ENCODE measurements at places on chromosomes 12 and 14.

DNA sequence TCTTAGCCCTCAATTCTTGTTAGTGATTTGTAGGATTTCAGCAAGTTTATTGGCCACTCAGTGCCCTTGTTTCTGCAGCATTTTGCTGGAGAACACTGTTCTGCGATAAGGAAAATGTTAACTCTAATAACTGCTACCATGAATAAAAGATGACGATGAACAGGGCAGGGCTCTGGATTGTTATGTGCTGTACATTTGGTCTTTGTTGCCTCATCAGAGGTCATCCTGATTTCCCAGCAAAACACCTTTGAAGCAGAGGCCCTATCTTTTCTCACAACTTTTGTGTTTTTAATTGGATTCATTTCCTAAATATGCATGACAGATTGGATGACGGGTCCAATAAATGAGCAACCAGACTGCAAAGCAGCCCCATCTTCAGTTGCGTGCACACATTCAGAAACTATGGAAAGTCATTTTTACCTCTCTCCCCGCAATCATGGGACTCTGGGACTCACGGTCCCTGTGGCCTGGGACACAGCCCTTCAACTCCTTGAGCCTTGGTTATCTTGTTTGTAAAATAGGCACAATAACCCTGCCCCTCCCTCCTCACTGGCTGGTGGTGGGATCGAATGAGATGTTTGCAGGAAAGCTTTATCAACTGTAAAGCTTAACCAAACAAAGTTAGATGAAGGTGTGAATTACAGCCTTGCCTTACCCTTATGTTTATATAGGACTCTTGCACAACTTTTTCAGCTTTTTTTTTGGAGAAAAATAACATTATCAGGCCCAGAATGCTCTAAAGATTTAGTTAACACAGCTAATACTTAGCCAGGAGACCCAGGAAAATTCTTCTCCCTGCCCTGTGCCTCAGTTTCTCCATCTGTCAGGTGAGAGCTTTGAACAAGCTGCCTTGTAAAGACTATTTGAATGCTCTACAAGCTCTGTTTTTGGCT lies 45.4 kb downstream of the RPH3A start:
- DNase-seq = no peak

- DNase-seq = no peak
Measured at GRCh38 chr14:69471916-69472315, 12.6 kb upstream of the PLEKHD1 start.

GRCh38 chr12:49357103-49357678 lies 10.1 kb upstream of the SPATS2 start:
- DNase-seq = peak; percentile 25

GRCh38 chr14:50756300-50756699 lies 74.7 kb downstream of the NIN start:
- no peak for DNase-seq

DNA sequence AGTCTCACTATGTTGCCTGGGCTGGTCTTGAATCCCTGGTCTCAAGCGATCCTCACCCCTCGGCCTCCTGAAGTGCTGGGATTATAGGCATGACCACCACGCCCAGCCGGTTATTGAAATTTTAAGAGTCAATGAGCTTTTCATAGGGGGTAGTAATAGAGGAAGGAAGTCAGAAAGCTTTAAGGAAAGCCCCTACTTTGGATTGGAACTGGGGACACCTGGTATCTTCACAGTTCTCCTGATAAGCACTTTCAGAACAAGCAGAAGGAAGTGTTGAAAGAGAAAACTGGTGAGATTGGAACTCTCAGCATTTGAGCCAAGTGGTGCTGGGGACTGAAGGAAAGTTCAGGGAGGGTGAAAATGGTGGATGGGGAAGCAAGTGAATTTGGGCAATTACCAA lies 5.1 kb downstream of the SLC4A8 start:
- no peak for DNase-seq

DNA sequence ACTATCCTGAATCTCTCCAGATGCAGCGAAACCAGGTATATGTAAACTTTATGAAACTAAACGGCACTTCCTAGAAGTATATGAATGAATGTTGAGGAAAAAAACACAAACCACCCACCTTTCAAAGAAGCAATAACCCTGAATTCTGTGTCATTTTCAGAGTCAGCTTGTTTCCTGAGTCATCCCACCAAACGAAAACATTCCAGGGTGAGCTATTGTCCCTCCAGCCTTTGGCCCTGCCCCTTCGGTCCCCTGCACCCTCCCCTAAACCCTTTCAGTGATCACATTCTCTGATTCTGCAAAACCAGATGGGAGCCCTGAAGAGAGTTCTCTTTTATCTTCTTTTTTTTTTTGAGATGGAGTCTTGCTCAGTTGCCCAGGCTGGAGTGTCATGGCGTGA lies 202.6 kb upstream of the ALG10B start:
- no peak for DNase-seq

- DNase-seq = no peak
Measured at GRCh38 chr12:56315249-56315621, 553 bp downstream of the CNPY2 start.

DNA sequence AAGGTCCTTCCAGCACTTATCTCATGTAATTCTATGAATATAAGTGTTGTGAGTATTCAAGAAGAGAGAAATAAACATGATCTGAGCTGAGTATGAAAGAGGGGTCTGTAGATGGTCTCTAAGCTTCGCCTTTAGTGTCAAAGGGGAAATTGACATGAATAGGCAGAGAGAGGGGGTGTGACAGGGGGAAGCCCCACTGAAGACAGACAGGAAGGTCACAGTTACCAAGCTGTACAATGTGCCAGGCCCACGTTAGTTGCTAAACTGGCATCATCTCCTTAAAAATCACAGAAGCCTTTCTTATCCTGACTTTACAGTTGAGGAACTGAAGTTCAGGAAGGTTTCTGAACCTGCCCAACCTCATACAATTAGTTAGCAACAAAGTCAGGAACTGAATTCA lies 7.6 kb downstream of the ARHGEF40 start:
- DNase-seq = no peak

GRCh38 chr14:28502517-28502916 lies 264.1 kb upstream of the FOXG1 start:
- DNase-seq = no peak

GRCh38 chr14:39109893-39110715 lies 4.0 kb upstream of the GEMIN2 start:
- no peak for DNase-seq

DNA sequence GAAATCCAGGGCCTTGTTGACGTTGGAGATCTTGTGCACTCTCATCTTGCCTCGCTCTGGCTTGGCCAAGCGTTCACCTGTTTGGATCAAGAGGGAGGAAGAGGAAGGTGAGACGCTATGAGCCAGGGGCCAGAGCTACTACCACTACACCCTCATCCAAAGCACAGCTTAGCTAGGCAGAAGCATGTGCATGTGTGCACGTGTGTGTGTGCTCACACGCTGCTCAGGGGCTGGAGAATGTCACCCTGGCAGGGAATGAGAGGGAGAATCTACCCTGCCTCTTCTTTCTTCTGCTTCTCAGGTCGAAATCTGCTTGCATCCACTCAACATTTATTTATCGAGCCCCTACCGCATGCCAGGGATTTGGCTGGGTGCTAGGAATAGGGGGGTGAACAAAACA lies 58.1 kb downstream of the ACTN1 start:
- DNase-seq = no peak

DNA sequence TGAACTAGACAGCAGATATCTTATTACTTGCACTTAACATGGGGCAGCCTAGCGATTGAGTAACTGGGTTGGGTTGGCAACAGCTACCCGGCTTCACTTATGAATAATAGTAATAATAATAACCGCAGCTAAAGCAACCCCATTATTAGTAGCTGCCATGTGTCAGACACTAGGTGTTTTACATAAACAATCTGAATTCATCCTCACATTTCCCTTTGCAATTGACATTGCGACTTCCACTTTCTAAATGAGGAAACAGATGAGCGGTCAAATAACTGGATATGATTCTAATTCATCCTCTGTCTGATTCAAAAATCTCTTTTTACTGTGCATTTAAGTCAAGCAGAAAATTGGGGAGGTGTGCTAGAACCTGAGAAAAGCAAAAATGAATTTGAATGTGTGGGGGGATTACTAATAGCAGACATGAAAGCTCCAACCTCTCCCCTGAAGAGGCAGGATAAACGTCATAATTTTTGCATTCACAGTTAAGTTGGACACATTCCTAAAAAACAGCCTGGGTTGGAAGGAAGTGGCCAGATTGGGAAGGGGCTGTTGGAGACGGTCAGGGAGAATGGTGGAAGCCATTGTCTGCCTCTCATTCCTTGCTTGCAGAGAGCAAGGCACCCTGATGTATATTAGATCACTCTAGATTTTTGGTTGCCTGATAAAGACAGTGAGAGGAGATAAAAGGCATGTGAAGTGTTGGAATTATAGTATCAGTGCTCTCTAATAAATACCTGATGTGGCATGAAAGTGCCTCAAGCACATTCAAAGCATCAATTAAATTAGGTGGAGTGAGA lies 13.1 kb downstream of the EMP1 start:
- no peak for DNase-seq

DNA sequence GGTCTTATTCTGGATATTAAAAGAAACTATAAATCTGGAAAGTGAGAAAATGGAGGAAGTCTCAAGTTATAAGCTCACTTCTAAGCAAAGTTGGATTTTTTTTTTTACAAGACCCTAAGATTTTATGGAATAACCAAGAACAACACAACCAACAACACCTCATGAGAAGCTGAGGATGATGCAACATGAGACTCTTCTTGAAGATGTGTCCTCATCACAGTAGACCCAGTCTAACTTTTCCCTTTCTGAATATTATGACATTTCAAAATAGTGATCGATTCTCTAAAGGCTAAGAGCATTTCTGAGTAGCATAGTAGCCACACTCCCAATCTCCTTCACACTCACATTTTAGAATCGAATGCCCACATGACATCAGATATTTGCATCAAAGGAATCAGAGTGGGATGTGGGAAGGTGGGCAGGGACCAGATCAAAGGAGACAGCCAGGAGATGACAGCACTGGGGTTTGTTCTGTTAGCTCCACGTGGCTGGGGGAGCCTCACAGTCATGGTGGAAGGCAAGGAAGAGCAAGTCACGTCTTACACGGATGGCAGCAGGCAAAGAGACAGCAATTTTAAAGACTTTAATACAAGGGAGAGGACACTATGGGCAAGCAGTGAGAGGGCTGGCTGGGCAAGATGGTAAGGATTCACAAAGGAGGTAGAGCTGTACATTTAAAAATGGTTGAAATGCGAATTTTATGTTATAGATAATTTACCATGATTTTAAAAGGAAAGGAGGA lies 90.7 kb upstream of the MYL2 start:
- no peak for DNase-seq

GRCh38 chr12:89154743-89155499 lies 197.4 kb downstream of the DUSP6 start:
- no peak for DNase-seq

DNA sequence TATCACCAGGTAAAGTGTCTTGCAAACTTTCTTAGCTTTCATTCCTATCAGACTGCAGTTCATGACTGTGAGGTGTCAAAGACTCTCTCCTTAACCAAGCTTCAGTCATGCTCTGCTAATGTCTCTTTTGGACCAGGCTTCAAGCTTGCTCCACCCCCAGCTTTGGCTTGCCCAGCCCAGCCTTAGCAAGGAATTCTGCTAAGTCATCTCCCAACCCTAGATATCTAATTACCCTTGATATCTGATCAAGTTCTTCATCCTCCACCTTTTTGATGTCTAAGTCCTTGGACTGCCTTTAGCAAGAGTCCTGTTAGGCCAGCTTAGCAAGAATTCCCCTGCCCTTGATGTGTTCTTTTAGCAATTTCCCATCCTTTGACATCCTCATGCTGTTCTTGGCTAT lies 108.9 kb upstream of the FGD4 start:
- DNase-seq = no peak

DNA sequence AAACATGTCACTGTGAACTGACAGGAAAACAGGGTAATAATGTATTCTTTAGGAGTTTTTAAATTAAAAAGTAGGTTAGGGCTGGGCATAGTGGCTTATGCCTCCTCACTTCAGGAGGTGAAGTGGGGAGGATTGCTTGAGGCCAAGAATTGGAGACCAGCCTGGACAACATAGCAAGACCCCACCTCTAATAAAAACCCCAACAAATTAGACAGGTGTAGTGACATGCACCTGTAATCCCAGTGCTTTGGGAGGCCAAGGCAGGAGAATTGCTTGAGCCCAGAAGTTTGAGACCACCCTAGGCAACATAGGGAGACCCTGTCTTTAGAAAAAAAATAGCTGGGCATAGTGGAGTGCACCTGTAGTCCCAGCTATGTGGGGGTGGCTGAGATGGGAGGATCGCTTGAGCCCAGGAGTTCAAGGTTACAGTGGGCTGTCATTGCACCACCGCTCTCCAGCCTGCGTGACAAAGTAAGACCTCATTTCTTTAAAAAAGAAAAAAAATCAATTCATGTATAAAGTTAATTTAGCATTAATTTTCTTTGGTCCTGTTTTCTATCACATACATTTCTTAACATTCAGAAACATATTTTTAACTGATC lies 20.4 kb downstream of the FBXO34 start:
- DNase-seq = no peak
